ENCODE measurements at places on chromosomes 4 and X. TPM values are rescaled to one million over a fixed set of nuclear protein-coding genes. Genes with fewer than 3 reads are reported as not detected.

- DNase-seq = no peak
Measured at GRCh38 chr4:169906104-169906503, 120.1 kb downstream of the MFAP3L start.

DNA sequence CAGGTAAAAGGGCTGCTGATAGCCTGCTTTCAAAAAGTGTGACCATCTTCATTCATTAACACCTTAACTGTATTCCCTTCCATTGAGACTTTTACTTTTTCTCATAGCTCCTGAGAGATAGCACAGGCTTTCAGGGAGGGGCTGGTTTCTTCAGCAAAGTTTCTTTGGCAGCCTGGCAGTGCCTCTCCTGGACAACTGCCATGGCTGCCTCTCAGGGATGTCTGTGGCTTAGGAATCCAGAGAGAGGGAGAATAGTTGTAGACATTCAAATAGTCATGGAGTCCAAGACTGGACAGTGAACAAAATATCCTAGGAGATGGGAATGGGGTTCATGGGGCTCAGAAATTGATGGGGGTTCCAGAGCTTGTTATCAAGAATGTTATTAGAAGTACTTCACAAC, 81.1 kb downstream of the FAM47B start:
- DNase-seq = no peak

DNA sequence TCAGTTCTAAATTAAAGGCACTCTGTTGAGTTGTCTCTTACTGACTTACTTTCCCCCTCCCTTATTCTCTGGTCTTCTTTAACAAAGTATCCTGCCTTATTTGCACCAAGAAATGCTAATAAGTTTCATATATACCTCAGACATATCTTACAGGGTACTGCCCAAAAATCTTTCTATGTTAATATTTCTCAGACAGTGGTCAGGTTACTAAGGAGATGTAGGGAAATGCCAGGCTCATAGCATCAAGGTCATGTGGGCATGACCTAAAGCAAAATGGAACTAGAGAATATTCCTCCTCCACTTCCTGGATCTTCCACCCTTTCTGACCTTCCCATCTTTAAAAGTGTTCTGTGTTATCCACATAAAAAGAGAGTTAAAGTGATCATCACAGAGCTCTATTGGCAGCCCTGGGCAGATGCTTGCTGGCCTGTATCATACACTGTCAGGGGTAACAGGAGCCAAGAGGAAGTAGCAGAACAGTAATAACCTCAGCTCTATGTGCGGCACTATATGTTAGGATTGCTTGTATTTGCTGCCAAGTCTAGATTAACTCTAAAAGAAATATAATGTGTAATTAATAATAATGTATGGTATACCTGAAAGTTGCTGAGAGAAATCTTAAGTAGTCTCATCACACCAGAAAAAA, 74.3 kb downstream of the IQCM start:
- no peak for DNase-seq

GRCh38 chr4:87620086-87620485, 11.8 kb downstream of the DSPP start:
- no peak for DNase-seq

- DNase-seq = no peak
Measured at GRCh38 chr4:150962245-150962644, 52.8 kb downstream of the LRBA start.

DNA sequence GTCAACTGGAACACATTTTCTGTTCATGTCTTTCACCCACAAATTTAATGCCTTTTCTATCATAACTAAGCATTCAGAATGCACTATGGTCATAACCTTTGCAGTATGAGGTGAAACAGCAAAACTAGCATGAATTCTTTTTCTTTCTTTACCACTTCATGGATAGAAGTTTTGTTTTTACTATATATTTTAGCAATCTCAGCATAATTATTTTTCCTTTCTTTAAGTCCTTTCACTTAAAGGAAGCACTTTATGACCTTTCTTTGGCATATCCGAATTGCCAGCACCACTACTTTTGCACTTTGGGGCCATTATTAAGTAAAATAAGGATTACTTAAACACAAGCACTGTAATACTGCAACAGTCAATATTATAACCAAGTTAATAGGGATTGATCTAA, 115.1 kb upstream of the DKK2 start:
- DNase-seq = no peak

- DNase-seq = no peak
Measured at GRCh38 chrX:137771537-137771936, 205.6 kb downstream of the ZIC3 start.

- no peak for DNase-seq
Measured at GRCh38 chr4:73801692-73802091, 34.8 kb upstream of the CXCL6 start.

DNA sequence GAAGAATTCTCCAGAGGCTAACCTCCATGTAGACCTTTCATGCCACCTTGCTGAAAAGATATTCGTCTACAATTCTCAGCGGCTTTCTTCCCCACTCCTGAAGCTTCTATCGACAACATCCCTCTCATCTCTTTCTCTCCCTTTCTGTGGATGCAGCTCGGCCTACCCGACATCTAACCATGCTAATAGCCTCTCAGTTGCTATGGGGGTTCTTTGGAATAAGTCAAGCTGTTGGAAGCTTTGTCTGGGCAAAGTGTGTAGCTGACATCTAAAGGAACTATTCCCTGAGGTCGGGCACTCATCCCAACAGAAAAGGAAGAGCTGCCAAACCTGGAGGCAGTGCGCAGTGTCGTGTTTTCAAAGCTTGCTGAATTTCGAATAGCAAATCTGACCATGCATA, 192.1 kb downstream of the RBMX2 start:
- no peak for DNase-seq

DNA sequence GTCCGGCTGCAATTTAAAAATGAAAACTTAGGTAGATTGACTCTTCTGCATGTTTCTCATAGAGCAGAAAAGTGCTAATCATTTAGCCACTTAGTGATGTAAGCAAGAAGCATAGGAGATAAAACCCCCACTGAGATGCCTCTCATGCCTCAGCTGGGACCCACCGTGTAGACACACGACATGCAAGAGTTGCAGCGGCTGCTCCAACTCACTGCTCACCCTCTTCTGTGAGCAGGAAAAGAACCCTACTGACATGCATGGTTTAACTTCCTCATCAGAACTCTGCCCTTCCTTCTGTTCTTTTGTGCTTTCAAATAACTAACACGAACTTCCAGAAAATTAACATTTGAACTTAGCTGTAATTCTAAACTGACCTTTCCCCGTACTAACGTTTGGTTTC, 41.0 kb downstream of the MAP7D3 start:
- no peak for DNase-seq

GRCh38 chrX:120839491-120839890, 36.2 kb downstream of the CT47B1 start:
- no peak for DNase-seq

DNA sequence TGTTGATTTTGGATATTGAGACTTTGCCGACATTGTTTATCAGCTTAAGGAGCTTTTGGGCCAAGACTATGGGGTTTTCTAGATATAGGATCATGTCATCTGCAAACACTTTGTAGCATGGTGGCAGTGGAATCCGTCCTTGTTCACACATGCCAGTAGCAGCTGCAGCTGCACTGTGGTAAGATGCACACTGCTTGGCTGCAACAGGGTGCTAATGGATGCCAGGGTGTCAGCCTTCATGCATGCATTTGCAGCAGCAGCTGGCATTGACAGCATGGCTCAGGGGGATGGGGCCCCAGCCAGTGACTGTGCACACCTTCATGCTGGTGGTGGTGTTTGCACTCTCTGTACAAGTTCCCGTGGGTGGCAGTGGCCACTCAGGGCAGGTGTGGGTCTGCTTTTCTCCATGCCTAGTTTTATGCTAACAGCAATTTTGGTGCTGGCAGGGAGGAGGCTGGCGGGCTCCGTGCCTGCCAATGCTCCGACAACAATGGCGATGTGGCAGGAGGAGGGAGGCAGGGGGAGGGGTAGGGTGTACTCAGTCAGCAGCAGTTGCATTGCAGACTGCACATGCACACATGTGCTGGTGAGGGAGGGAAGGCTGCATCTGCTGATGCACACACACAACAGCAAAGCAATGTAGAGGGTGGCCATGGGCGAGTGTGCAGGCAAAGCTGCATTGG, 37.5 kb downstream of the BEX3 start:
- DNase-seq = no peak

DNA sequence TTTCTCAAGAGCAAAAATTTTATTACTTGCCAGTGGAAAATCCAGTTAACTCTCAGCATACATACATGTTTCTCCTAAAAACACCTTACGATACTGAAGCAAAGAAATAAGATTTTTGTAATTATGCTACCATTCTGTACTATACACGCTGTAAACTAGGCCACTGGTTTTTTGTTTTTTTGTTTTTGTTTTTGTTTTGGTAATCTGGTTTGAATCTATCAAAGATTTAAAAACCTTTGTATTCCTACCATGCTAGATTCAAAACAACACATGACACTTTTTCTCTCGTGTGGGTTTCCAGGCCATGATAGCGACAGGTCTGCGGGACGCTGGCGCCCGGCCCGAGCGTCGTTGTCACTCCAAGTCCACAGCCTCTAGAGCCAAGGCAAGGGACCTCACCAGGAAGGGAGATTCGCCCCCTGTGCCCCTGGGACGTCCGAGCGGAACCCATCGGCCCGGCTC, 723 bp downstream of the TMEM192 start:
- no peak for DNase-seq

ERCC6L gene
- total RNA-seq = 0.06 TPM

RRH gene
- not detected for total RNA-seq

ITIH6 gene
- total RNA-seq = not detected

MAOB gene
- 39.4 TPM for total RNA-seq

TIMM8A gene
- 3.7 TPM for total RNA-seq

All from esophagus muscularis mucosa (tissue), 4 donors.